ENCODE measurements at places on chromosomes 7 and 10.

DNA sequence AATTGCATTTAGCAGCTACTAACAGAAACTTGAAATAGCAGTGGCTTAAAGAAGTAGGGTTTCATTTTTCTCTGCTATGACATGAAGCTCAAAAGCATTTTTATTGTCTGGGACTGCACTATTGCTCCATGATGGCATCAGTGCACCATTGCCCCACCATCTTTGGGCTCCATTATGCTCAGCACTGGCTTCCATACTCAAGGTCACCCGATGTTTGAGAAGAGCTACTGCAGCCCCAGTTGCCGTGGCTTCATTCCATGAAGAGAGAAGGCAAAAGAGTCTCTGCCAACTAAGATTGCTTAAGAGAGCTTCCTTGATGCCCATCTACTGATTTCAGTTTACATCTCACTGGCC lies 192.2 kb upstream of the LRGUK start:
- DNase-seq, result no peak

DNA sequence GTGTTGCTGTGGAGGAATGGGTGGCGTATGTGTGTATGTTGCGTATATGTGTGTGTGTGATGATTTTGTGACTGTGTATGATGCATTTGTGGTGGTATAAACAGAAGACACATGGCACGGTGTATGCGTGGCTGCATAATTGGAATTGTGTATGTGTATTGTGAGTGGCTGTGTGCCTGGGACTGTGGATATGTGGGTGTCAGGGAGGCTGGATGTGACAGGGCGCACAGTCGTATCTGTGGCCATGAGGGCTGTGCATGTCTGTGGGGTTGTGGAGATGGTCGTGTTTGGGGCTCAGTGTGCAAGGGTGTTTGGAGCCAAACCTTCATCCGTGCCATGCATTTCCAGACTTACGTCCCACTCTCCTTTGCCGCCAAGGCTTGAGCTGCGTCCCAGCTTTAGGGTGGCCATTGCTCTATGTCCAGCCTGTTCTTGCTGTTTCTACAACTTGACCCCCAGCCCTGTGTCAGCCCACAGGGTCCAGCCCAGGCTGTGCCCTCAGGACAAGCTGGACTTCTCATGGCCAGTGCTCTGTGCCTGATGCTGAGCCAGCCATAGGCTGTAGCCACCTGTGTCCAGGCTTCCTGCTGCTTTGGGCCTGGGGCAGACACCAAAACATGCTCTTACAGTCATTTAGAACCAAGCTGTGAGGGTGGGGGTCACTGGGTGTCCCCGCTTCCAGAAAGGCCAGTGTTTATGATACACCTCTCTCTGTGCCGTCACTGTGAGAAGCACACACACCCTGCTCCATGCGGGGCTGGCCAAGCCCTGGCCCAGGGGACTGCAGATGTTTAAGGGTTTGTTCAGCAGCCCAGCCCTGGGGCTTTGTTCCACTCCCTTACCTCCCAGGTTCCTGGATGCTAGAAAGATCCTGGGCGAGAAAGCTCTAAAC lies 127.6 kb downstream of the NEURL1 start:
- DNase-seq, result no peak

DNA sequence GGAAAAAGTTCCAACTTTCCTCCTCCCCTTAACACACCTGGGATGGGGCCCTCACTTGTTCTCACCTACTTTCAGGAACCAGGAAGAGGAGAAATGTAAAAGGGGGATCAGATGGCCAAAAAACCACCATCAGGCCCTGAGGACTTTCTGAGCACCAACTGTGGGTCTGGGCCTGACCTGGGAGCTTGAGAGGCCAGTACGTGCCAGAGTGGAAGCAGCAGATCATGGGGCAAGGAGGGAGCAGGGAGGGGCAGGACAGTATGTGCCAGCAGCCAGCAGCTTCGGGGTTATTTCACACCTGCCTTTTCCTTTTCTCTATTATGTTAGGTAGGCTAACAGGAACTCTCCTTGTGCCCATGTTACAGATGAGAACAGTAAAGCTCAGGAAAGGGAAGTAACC lies 118.8 kb upstream of the UNC5B start:
- DNase-seq, result no peak

GRCh38 chr10:58994226-58995057 lies 182.0 kb upstream of the PHYHIPL start:
- DNase-seq, result no peak

GRCh38 chr10:5545778-5546710 lies 21.3 kb downstream of the CALML3 start:
- DNase-seq, result peak; percentile 90

DNA sequence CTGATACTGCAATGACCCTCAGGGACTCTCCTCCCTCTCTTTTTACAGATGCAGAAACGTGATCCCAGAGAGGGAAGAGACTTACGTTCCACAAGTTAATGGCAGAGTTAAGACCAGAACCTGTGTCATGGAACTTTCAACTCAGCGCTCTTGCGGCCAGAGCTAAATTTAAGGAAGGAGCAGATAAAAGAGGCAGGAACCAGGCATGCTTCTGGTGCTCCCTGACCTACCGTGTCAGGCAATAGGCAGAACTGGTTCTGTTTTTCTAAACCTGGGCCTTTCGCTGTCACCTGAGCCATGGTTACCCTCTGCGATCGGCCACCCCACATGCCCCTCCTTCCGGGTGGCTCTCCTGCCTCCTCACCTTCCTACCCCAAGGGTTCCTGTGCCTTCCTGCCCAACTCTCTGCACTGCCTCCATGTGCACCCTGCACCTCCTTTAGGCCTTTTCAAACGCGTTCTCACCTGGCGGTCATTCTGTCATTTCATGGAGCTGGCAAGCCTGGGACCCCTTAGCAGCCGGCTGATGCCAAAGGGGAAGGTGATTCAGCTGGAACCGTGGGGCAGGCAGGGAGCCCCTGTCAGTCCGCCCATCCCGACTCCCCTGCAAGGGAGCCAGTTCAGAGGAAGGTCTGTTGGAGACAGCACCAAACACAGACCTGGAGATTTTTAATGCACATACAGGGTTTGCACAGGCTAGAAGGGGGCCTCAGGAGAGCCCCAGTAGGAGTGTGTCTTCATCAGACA lies 7.7 kb upstream of the GBX1 start:
- no peak for DNase-seq

DNA sequence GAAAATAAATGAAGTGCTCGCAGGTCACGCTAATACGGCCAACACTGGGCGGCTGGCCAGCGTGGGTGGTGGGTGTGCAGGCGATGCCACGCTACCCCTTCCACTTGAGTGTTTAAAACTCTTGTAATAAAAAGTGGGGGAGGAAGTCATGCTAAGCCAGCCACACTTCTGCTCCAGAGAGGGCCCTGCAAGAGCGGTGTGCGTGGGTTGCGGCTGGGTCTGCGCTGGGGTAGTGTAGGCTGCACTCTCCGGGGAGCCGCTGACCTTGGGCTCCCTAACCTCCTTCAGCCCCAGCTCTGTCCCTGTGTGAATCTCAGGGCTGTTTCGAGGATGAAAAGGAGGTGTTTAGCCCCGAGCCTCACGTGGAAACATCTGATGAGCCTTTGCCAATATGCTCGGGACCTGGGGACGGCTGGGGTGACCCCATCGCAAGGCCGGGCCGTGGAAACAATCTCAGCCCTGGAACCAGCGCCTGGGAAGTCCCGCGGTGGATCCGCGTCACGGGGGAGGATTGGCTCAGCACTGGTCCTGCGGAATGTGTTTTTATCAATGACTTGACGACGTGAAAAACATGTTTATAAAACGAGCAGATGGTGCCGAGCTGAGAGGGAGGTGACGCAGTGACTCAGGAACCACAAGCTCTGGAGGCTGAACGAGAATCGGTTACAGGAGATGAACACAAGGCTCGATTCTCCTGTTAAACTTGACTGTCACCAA lies 278.5 kb downstream of the DNAJB6 start:
- no peak for DNase-seq

DNA sequence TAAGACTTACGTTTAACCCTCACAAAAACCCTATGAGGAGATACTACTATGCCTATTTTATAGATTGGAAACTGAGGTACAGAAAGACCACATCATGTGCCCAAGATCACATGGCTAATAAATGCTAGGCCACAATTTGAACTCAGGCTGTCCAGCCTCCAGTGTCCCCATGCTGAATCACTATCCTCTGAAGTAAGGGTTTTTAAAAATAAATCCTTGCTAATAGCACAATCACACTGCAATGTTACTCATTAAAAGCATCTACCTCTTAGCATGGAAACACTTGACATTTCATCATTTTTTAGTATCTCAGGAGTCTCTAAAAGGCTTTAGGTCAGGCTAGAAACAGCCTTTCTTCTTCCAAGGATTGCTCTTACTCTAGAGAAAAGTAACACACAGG lies 50.0 kb upstream of the PPP1R3C start:
- DNase-seq, result no peak

DNA sequence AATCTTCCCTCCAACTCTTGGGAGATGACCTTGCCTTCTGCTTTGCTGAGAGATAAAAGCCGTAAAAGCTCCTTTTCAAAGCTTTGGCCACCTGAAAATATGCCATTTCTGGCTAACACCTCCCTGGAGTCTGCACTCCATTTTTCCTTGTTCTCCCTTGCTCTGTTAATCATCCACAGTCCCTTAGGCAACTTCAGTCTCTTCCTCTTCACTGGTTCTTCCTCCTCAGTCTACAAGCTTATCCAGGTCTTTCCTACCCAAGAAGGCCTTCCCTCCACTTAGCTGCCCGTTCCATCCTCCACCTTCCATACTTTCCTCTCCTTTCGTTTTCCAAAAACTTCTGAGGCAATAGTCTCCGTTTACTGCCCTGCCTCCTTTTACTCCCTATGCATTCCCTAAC lies 30.5 kb downstream of the PAX2 start:
- no peak for DNase-seq

DNA sequence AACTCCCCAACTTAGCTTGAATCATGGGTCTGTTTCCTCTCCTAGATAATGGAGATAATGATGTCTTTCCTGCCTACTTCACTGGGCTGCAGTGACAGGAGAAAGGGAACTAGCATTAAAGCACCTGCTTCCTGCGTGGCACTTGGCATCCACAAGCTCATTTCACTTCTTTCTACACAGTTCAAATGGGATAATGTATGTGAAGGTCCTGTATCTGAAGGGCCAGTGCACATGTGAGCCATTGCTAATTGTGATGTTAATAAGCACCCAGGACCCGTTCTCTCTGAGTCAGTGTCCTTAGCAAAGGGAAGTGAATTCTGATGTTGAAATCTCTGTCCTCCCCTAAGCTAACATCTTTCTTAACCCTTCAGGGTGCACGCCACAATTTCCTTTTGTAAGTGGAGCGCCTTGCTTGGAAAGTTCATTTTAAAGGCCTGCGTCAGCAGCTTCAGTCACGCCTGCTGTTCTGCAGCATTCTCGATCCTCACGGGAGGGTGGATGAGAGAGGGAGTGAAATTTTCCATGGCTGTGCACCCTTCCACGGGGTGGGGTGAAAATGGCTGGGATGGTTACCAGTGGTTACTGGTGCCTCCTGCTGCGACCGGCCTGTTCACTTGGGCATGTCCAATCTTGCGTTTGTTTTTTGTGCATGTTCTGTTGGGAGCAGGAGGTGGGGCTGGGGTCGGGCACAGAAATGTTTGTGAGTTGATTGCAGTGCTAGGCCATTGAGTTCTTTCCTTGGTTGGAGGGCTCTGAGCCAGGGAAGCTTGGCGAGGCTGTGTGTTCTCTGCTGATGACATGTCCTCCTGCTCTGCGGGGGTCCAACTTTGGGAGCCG lies 59.2 kb downstream of the HK1 start:
- DNase-seq, result peak; percentile 60

DNA sequence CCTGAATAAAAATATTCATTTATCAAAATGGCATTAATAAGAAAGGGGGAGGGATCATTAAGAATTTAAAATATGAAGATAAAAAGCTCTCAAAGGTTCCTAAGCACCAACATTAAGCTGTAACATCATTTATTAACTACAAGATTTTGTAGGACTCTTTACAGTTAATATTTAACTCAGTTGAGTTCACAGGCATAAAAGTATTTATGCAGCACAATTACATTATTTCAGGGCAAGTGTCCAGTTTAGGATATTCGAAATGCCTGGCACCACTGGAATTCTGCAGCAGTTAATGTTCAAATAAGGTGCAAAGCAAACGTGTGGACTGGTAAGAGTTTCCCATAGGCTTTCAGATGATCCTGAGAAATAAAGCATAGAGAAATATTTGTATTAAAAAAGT lies 30.5 kb downstream of the NPS start:
- no peak for DNase-seq

- DNase-seq, result peak; percentile 91
Measured at GRCh38 chr7:150466477-150466876, 16.0 kb downstream of the GIMAP8 start.

- peak; percentile 57 for DNase-seq
Measured at GRCh38 chr7:116356979-116357378, 142.6 kb upstream of the CAV2 start.

GRCh38 chr10:111756217-111757061 lies 427.1 kb downstream of the GPAM start:
- no peak for DNase-seq
